Tongue (tissue), 3 donors: ENCODE measurements at places on chromosomes 16 and 17.

- no peak for DNase-seq
Observed at GRCh38 chr16:12317856-12318537, 341.5 kb downstream of the SNX29 start.

DNA sequence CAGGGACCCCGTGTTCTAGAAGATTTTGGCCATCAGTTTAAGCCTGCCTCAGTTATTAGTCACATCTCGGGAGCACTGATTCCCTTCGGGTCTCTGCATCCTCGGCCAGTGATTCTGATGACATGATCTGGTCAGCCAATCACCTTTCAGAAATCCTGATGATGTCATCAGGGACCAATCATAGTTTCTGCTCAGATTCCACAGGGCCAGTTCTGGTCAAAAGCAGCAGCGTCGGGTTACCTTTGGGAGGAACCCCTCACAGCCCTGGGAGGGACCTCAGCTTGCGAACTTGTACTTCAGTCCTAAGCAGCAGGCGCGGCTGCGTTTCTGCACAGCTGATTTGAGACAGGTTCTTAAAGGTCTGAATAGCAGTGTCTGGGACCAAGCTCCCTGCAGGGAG lies 13.9 kb downstream of the KDM8 start:
- DNase-seq = peak; percentile 77

GRCh38 chr17:73647772-73648542 lies 3.7 kb upstream of the SDK2 start:
- no peak for DNase-seq

- no peak for DNase-seq
Observed at GRCh38 chr16:27961296-27961620, 102.3 kb downstream of the GSG1L start.

GRCh38 chr17:57408071-57408811 lies 151.9 kb downstream of the MSI2 start:
- DNase-seq = no peak

DNA sequence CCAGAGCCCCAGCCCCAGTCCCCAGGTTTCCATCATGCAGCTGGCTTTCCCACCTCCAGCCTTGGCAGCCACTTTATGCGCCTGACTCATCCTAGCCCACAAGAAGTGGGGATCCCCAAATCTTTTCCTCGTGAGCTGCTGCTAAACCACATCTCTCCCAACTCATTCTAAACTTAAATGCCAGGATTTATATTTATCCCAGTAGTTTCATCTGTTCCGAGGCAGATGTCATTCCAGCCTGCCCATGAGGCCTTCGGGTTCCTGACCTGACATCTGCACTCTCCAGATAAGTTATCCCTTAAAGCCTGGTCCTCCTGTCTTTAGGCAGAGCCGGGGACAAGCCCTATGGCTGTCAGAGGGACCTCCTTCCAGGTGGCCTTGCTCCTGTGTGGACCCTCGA lies 16.6 kb downstream of the PLXDC1 start:
- no peak for DNase-seq

DNA sequence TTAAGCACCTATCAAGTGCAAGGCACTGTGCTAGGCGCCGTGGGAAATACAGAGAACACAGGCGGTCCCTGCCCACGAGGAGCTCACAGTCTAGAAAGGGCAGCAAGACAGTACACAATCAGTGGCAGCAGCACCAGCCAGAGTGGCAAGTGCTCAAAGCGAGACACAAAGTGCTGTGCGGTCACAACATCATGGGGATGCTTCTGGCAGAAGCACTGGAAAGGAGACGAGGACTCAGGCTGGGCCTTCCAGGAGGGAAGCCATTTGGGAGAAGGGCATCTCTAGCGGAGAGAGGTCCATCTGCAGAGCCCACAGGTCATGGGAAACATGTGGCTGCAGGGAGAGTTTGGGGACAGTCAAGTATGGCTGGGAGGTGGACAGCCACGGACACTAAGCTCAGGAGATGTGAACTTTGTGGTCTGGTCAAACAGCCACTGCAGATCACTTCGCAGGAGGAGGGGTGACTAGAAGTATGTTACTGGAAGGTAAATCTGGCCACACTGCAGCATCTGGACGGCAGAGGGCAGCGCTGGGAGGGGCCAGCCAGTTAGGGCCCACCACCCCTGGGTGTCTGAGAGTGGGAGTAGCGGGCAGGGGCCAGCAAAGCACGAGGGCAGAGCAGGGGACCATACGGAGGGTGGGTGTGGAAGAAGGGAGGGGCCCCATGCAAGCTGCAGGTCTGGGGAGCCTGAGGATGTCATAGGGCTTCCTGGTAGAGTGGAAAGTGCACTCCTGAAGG lies 71.1 kb downstream of the N4BP1 start:
- no peak for DNase-seq

- peak; percentile 26 for DNase-seq
Observed at GRCh38 chr17:16329519-16330271, 23.6 kb downstream of the CENPV start.

GRCh38 chr16:70331588-70332358 lies 14.9 kb upstream of the DDX19A start:
- DNase-seq = no peak

DNA sequence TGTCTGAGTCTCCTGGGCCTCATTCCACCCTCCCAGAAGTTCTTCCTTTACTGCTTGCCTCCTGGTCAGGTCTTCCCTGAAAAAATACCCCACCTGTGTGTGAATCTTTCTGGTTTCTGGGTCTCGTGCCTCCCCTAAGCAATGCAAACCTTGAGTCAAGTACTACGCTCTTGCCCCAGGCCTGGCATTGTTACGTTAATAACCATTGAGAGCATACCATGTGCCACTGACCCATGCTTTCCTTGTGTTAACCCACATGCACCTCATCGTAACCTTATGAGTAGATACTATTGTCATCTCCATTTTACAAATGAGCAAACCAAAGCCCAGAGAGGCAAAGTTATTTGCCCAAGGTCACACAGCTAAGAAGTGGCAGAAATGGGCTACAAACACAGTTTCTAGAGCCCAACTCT lies 25.4 kb upstream of the TOB1 start:
- DNase-seq = no peak

DNA sequence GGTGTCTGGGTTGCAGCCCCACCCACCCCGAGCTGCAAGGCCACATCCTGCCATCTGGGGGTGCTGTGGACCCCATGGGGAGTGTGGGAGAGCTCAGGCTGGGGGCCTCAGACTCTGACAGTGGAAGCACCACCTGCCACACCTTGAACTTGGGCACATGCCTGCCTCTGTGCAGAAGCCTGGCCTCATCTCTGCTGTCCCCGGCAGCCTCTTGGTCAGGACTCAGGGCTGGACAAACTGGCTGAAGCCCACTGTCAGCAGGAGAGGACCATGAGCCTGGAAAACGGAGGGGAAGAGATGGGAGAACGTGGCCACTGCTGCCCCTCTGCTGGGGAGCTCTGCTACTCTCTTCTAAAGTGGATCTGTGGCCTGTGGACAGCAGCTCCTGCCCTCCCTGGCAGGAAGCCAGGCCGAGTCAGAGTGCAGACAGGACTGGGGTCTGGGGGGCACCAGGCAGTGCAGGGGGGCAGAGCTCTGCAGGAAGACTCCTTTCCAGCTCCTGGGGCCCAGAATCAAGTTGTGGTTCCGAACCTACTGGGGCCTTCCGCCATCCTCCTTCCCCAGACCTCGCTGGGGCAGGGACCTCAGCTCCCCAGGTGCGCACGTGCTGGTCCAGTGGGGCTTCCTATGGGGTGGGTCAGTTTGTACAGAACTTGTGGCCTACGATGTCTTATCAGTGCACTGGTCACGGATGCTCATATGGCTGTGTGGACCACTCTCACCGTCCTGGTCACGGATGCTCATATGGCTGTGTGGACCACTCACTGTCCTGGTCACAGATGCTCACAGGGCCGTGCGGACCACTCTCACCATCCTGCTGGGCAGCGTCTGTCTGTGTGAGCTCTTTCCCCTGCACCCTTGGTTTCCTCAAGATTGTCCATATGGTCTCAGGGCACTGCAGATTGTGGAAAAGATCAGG lies 207.7 kb downstream of the LAT start:
- DNase-seq = no peak

- DNase-seq = peak; percentile 28
Observed at GRCh38 chr17:42493319-42493718, 34.6 kb downstream of the ATP6V0A1 start.

- no peak for DNase-seq
Observed at GRCh38 chr16:70370924-70371323, 24.2 kb downstream of the DDX19A start.

DNA sequence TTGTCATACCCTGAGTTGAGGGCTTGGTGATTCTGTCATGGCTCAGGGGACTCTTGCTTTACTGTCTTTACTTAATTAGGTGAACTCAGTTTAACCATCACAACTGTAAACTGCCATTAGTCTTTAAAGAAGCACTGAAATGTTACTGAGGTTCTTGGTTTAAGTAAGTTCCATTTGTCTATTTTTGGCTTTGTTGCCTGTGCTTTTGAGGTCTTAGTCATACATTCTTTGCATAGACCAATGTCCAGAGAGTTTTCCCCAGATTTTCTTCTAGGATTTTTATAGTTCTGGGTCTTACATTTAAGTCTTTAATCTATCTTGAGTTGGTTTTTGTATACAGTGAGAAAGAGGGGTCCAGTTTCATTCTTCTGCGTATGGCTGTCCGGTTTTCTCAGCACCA lies 137.5 kb downstream of the SOCS1 start:
- DNase-seq = no peak

DNA sequence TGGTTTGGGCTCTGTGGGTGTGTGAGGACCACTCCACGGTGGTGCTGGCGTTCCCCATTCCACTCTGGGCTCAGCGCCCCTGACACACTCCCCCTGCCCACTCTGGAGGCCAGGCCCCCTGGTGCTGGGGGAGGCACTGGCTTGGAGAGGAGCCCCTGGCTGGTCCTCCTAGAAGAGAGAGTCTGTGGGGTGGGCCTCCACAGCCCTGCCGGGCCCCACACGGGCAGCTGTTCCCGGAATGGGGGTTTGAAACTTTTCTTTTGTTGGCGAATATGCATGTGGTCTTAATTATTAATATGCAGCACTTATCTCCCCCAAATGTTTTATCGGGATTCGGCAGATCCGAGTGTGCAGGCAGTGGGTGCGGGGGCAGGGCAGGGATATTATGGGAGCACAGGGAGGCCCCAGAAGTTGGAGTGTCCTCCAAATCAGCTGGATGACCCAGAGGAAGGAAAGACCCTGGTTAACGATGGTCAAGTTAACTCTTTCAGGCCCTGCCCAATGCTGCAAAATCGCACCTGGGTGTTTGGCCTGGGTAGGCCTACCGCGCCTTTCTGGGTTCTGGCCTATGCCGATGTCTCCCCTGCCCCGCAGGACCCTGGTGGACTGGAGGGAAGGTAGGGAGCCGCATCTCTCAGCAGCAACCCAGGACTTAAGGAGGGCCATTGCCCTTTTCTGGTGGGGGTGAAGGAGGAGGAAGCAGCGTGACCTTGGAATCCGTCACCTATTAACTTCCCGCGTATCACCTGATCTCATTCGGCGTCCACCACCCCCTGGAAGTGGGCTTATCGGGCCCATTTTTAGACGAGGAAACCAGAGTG lies 36.0 kb downstream of the TMEM235 start:
- no peak for DNase-seq

DNA sequence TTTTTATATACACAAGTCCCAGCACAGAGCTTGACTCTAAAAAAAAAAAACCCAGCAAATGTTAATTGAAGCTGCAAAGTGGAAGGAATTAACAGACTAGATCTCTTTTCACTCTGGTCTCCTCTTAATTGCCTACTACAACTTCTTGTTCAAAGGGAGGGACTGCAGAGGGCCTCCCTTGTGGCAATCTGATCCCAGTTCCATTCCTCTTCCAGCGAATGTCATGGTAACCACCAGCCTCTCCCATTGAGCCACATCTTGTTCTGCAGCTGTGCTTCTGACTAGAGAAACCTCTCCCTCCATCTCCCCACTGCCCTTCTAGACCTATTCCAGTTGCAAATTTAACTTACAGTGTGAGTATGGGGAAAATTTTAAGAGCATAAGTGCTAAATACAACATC lies 5.9 kb downstream of the SUPT6H start:
- no peak for DNase-seq

GRCh38 chr17:29571883-29572681 lies 3.6 kb downstream of the TP53I13 start:
- DNase-seq = no peak

DNA sequence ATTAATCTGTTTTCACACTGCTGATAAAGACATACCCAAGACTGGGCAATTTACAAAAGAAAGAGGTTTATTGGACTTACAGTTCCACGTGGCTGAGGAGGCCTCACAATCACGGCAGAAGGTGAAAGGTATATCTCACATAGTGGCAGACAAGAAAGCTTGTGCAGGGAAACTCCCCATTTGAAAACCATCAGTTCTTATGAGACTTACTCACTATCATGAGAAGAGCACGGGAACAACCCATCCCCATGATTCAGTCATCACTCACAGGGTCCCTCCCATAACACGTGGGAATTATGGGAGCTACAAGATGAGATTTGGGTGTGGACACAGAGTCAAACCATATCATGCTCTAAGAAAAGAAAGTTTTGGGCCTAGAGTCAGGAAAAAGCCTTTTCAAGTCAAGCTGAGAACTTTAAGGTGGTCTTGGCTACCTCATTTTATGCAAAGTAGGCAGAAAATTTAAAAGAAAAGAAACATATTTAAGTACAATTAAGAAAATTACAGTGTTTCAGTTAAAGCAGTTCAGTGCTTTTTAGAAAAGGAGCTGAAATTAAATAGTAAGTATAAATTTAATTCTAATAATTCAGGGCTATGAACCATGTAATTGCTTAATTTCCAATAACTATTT lies 24.9 kb upstream of the CRYM start:
- no peak for DNase-seq

- no peak for DNase-seq
Observed at GRCh38 chr17:3630781-3631180, 5.3 kb downstream of the SHPK start.

DNA sequence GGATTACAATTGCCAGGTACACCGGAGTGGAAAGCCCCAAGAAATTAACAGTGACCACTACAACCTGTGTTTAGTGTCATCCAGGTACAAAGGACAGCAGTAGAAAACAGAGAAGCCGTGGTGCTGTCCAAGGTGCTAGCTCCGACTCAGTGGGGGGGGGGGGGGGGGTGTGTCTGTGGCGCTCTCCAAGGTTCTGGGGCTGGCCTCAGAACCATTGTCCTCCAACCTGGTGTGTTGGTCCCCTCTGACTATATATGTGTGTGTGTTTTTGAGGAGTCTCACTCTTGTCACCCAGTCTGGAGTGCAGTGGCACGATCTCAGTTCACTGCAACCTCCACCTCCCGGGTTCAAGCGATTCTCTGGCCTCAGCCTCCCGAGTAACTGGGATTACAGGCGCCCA lies 5.8 kb upstream of the ZNF23 start:
- DNase-seq = peak; percentile 69
